Stimulated activated CD8-positive, alpha-beta memory T cell treated with anti-CD3 and anti-CD28 coated beads, Interleukin-15, amount 100 ng/mL, for 4 hours (primary cell): ENCODE measurements at places on chromosomes 2 and 18.

DNA sequence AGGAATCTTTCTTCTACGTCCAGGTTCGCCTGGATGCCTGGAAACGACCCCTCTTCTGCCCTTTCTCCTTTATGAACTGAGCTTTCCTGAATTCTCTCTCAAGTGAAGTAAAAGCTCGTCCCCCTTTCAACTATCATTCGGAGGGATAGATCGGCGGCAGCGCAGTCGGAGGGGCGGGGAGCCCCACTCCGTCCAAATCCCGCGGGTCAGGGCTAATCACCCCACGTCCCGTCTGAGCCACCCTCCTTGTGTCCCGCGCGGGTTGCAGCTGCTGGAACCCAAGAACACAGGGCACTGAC is 367 bp downstream of the FBXO48 start:
- DNase-seq, result no peak

- no peak for DNase-seq
Measured at GRCh38 chr2:201237486-201238123, 22.7 kb upstream of the CASP8 start.

GRCh38 chr18:70489986-70490933 is 201.4 kb downstream of the SOCS6 start:
- no peak for DNase-seq

- DNase-seq, result no peak
Measured at GRCh38 chr2:66547118-66547517, 112.2 kb downstream of the MEIS1 start.

GRCh38 chr2:39715095-39715494 is 49.4 kb downstream of the TMEM178A start:
- no peak for DNase-seq
